Ecto neural progenitor cell (in vitro differentiated cells): ENCODE measurements at places on chromosomes 1 and 21.

GRCh38 chr1:1305300-1306069 lies 2.2 kb downstream of the ACAP3 start:
- DNase-seq, result no peak

DNA sequence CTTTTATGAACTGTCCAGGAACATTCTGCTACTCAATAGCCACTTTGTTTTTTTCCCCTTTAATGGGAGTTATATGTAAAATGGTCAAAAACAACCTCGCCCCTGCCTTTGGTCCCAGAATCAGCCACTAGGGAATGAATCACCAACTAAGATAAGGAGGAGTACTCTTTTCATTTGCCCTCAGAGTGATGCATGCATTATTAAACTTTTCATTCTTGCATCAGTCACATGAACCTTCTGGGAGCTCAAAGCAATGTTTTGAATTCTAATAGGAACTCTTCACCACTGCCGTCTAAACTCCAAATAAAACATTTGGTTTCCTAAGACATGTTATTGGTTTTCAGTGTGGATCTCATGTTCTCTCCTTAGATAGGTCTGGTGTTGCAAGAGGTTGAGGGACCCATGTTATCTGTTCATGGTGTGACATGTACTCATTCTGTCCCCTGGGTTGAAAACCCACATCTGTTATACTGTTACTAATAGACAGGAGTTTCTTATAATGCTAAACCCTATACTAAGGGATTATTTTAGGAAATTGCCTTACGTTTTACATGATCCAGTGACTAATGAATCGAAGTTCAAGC lies 17.8 kb upstream of the HSD17B7 start:
- no peak for DNase-seq

DNA sequence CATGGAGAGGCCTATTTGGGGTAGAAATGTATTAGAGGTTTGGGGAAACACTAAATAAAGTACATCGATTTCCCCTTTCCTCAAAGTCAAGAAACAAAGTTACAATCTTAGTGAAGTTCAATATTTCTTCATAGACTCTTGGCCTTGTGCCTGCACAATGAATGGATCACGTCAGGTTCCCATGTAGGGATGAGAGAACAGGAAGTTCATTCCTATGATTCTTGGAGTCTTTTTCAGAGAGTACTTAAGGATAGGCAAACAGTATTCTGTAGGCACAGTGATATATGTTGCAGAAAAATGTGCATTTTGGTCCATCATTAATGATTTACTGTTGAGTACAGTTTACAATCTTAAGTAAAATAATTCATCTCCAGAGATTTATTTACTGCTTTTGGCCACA lies 275.5 kb downstream of the RGS7 start:
- DNase-seq, result no peak

GRCh38 chr1:248625971-248626370 lies 8.9 kb downstream of the OR2T11 start:
- no peak for DNase-seq

- no peak for DNase-seq
Measured at GRCh38 chr1:51738681-51739080, 121.8 kb downstream of the OSBPL9 start.

GRCh38 chr1:22537441-22538139 lies 25.7 kb upstream of the EPHA8 start:
- DNase-seq, result no peak

- no peak for DNase-seq
Measured at GRCh38 chr1:87800006-87800405, 471.3 kb downstream of the LMO4 start.

DNA sequence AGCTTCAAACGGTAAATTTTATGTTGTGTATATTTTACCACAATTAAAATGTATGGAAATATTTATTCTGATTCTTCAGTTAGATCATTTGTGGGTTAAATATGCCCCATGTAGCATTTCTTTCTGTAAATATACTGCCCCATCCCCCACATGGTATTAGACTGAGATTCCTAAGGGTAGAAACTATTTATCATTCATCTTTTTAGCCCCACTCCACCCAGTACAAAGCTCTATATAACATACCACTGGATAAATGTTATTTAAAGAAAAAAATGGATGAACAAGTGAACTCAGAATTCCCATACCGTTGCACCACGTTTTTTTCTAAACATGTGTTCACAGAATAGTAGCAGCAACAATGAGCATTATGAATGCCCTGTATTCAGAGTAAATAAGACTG lies 234.0 kb upstream of the IRF2BP2 start:
- DNase-seq, result no peak

DNA sequence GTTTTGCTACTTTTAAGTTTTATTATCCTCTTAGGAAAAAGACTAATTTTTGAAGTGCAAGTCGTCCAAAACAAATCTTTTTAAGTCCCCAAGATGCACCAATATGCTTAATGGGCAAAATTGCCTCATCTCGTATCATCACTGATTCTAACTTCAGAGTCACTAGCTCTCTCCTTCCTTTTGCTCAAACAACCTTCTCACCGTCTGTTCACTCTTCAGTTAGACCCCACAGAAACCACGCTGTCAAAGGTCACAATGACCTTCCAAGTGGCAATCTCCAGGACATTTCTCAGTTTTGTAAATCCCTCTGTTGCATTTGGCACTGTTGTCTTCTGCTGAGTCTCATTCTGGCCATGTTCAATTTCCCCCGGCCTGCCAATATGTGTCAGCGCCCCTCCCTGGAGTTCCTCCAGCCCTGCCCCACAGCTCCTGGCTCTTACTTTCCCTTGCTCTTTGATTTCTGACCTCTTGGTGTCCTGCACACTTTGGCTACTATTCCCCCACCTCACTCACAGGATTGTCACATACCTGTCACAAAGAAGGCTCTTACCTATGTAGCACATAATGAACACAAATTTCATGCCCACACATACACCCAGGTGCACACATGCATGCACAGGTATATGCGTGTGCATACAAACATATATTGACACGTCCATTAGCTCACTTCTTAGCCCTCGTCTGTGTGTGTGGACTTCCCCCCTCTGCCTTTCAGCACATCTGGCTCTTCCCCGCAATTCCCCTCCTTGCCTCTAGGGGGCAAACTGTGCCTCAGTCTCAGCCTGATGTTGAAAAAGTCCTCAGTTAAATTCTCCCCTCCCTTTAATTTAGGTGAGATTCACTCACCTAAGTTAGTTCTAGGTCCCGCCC lies 354.0 kb upstream of the DUSP10 start:
- DNase-seq, result no peak

- peak; percentile 83 for DNase-seq
Measured at GRCh38 chr1:23657659-23658275, 33.8 kb upstream of the RPL11 start.

DNA sequence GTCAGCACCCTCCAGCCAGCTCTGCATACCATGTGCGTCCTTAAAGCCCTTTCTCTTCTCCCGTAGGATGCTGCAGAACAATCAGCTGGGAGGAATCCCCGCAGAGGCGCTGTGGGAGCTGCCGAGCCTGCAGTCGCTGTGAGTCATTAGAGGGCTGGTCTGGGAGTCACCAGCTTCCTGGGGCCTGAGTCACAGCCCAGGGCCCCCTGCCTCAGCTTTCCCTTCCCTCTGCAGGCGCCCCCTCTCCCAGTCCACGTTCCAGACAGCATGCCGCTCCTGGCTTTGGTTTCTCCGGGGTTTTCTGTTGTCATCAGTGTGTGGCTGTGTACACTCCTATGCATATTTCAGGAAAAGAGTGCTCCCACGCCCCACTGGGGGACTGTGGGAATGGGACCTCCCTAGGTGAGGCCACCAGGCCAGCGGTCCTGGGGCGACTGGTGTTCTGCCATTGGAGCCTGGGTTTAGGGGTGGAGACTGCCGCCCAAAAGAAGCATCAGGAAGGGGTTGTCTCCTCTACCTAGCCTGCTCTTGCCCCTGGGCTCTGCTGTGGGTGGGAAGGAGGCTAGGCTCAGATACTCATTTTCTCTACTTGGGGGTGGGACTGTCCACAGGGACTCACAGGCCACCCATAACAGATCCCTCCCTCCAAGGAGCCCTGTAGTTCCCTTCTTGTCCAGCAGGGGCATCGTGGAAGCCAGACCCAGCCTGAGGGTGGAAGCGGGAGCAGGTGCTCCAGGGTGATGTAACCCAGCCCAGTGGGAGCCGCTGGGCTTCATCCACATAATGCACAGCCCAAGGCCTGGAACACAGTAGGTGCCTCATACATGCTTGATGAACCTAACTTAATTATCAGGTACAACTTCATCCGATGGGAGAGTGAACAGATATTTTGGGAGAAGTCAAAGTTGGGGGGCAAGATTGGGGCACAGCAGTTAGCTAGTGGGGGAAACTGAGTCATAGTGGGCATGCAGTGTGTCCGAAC lies 42.5 kb downstream of the LGR6 start:
- peak; percentile 83 for DNase-seq

GRCh38 chr1:208344202-208344857 lies 100.1 kb upstream of the PLXNA2 start:
- DNase-seq, result no peak

- DNase-seq, result no peak
Measured at GRCh38 chr1:247400685-247401084, 15.3 kb upstream of the NLRP3 start.

- DNase-seq, result peak; percentile 84
Measured at GRCh38 chr1:240611619-240612480, at the start of gene GREM2. TSS of gene GREM2 (minus strand) at chr1:240612155. CDS start at chr1:240493475, 118,680 bp downstream.

GRCh38 chr1:213723187-213723586 lies 264.6 kb upstream of the PROX1 start:
- no peak for DNase-seq

DNA sequence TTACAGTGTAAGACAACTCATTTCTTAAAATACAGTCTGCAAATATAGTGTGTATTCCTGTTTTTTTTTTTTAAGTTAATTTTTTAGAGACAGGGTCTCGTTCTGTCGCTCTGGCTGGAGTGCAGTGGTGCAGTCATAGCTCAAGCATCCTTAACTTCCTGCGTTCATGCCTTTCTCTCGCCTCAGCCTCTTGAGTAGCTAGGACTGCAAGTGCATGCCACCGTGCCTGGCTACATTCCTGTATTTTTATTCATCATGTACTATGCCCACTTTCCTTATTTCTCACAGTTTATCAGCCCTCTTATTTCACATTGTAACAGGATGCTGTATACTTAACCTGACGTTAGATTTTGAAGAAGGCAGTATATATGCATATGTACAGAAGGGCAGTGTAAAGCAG lies 26.7 kb downstream of the MIER1 start:
- no peak for DNase-seq

- DNase-seq, result peak; percentile 54
Measured at GRCh38 chr21:44647222-44647552, 973 bp downstream of the KRTAP10-11 start.

DNA sequence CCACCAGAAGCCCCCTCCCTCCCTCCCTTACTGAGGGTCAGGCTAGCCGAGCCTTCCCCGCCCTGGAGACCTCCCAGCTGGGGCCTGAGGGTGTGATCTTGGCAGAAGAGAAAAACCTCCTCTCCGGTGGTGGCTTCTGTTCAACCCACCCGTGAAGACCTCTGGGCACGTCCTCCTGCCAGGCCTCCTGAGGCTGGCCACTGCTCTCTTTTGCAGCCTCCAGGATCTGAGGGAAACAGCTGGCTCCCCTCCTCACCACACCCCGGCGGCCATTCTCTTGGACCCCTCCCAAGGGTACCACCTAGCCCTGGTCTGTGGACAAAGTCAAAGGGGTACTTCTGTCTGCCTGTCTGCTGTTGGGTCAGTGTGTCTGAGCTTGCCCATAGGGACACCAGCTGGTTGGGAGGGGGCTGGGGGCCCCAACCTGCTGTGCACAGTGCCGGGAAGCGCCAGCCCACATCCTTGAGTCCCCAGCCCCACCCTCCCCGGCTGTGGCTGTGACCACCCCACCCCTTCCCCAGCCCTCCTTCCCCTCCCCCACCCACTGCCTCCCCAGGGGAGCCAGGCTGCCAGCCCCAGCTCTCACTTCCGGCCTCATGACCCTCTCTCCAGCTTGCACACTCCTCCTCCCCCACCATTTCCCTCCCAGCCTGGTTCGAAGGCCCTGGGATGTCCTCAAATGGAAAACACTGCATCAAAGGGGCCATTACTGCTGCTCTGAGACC lies 48.1 kb downstream of the AHDC1 start:
- DNase-seq, result no peak

DNA sequence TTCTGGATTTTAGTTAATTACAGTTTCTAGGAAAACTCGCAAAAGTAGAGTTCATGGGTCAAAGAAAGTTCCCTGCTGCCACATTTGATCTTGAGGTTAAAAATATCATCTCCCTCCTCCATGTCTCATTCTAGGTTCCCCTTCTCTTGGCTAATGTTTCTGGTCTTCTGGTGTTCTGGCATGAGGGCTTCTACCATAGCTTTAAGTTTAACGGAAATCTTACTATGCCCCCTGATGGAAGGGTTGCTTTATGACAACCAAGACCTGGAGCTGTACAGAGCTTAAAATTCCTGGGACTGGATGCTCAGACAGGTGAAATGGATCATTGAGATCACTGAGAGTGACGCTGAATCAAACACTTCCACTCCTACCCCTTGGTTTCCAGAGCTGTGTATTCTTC lies 1881.7 kb downstream of the MRPL39 start:
- DNase-seq, result no peak

GRCh38 chr21:15992171-15992570 lies 262.4 kb downstream of the USP25 start:
- no peak for DNase-seq

- DNase-seq, result peak; percentile 93
Measured at GRCh38 chr1:35268282-35269200, at the start of gene ZMYM4. TSS of gene ZMYM4 (plus strand) at chr1:35268709. CDS start at chr1:35269047, 338 bp downstream.

DNA sequence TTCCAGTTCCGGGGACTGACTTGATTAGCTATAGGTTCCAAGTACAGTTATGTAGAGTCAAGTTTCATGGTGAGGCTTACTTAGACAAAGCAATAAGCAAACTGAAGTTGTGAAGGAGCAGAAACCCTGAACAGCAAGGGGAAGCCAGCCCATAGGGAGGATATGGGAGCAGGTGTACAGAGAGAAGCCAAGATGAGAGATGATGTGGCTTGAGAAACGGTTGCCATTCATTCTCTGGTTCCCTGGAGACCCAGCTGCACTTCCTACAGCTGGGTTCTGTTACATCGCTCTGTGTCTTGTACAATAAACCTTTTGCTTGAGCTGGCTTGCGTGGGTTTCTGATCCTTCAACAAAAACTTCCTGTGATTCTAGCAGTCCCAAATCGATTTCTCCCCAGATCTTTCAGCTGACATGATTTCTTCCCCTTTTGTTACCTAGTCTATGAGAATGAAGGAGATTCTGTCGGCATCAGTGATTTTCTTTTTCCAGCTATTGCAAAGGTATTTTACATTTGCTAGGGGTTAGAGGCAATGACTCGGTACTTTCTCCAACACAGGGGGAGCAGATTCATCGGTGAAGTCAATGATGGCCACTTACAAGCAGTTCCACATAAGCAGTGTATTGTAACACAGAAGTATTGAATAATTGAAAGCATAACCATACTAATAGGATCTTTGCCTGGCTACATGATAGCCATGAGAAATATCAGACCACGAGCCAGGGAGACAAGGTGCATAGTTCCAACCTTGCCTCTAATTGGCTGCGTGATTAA lies 67.3 kb downstream of the URB2 start:
- DNase-seq, result no peak

- no peak for DNase-seq
Measured at GRCh38 chr1:182122913-182123260, 61.4 kb upstream of the ZNF648 start.
